Activated CD4-positive, alpha-beta T cell treated with anti-CD3 and anti-CD28 coated beads for 24 hours (primary cell): ENCODE measurements at places on chromosomes 3 and 15.
A peak's percentile ranks its signal among the peaks of the same experiment; 100 is the strongest.

GRCh38 chr15:82100111-82100929 lies 54.5 kb upstream of the MEX3B start:
- no peak for DNase-seq

GRCh38 chr3:103446953-103447629 lies 1012.3 kb downstream of the ZPLD1 start:
- DNase-seq, result no peak

GRCh38 chr3:12756175-12756574 lies 2.9 kb downstream of the TMEM40 start:
- no peak for DNase-seq

DNA sequence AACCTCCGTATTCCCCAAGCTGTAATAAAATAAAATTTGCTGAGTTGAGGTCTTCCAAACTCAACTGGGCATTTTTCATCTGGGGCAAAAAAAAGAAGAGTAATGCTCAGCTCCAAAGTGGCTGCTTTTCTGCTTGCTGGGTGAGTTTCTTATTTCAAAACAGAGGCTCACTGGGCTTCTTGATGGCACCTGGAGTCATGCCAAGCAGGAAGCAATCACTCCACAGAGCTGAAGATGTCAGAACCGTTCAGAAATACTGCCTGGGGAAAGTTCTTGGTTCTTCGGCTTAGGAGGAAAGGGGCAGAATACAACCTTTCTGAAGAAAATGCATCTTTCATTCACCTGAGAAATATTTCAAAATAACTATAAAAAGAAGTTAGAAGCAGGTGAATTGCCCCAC lies 4.1 kb downstream of the CCR9 start:
- no peak for DNase-seq

- no peak for DNase-seq
Observed at GRCh38 chr3:112656043-112656442, 15.1 kb upstream of the CCDC80 start.

DNA sequence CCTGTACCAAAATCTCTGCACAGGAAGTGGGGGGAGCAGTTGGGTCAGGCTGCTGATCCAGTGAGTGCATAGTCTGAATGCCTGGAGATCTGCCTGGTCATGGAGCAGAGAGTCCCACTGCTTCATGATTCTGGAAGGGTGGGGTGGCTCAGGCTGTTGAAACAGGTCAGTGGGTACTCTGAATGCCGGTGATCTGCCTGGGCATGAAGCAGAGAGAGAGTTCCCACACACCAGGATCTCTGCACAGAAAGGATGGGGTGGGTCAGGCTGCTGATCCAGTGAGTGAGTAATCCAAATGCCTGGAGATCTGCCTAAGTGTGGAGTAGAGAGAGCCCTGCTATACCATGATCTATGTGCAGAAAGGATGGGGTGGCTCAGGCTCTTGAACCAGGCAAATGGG lies 16.1 kb upstream of the GCSAM start:
- no peak for DNase-seq

- DNase-seq, result no peak
Observed at GRCh38 chr15:64099379-64099778, 3.6 kb downstream of the SNX1 start.

DNA sequence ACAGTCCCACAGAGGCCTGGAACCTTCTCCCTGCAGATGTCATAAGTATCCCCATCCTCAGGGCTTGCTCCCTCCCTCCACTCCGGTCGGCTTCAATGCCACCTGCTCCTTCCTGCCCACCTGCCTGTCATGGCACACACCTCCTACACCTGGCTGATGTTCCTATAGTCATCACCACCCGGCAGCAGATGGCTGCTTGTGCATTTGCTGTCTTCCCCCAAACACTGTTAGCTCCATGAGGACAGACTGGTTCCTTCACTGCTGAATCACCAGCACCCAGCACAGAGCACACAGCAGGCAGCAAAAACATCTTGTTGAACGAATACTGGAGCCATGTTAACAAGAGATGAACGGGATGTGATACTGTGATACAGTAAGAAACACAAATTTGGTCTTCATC lies 14.8 kb downstream of the TARS3 start:
- no peak for DNase-seq

- DNase-seq, result peak; percentile 91
Observed at GRCh38 chr3:184250167-184250828, 826 bp downstream of the EEF1AKMT4 start.

DNA sequence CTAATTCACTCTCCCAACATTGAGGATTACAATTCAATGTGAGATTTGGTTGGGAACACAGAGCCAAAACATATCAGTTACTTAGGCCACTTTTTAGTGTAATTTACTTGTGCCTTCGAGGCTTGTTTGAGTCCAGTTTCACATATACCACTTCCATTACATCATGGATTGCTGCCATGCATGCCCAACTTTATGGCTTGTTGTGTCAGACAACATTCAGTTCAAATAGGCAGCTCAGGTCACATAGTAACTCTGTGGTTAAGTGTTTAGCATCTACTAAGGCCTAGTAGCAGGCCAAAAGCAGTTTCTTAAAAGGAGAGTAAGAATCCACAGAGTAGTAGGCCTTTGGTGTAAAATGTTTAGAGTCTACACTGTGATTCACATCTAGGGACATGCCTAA lies 164.3 kb upstream of the GMNC start:
- DNase-seq, result no peak

DNA sequence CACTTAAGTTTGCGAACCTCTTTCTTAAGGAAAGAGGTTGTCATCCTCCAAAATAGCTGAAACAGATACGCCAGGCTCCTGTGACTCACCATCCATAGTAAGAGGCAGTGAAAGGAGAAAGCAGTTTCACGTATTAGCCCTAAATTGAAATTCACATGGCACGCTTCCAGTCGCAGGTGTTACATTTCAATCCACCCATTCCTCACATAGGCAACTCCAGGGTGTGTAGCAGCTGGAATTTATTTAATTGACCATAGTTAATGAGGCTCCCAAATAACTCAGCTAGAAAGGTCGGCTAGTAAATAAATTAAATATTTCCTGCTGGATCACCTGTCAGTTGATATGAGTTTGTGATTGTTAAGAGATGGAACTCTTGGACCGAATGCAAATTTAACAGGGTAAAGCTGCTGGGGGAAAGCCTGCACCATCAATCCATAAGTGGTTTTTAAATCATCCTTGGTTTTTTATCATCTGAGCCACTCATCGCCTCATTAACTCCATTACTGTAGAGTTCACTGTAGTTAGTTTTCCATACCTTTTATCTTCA lies 19.6 kb downstream of the NSUN3 start:
- DNase-seq, result no peak

DNA sequence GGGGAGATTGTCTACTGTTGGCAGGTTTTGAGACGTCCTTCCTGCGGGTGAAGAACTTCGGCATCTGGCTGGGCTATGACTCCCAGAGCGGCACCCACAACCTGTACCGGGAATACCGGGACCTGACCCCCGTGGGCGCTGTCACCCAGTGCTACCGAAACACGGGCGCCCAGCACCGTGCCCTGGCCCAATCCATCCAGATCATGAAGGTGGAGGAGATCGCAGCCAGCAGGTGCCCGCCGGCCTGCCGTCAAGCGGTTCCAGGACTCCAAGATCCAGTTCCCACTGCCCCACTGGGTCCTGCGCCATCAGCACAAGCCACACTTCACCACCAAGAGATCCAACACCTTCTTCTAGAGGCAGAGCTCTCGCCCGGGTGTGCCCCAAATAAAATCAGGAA lies 194.9 kb upstream of the EPHA6 start:
- DNase-seq, result no peak

- no peak for DNase-seq
Observed at GRCh38 chr3:177981576-177981975, 554.7 kb upstream of the KCNMB2 start.

GRCh38 chr3:67662733-67663132 lies 8.3 kb upstream of the SUCLG2 start:
- no peak for DNase-seq
